ENCODE measurements at places on chromosomes 16 and 17. TPM values are rescaled to one million over a fixed set of nuclear protein-coding genes. Genes with fewer than 3 reads are reported as not detected.

DNA sequence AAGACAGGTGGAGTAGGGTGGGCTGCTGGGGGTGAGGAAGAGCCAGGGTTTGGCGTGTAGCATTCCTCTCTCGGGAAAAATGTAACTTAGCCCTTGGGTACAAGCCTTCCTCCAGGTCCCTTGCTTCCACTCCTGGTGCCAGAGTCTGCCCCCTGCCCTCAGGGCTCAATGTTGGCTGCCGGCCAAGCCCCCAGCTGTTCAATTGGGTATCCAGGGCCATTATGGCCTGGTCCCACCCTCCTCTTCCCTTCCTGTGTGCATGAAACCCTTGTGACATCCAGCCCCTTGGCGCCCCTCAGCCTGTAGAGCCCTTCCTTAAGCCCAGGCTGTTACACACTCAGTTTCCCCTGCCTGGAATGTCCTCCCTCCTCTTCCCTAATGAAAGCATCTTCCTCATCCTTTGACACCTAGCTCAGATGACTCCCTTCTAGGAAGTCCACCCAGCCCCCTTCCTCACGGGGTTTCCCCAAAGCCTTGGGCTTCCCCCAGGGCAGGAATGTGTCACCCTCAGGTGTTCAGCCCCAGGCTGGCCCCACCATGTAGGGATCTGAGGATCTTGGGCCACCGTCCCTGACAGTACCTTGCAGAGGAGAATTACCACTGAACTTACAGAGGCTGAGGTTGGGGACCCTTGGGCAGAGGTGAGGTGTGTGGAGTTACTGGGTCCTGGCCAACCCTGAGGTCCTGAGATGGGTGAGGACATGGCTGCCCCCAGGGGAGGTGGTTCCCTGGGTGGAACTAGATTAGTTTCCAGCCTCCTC is 30.0 kb downstream of the B9D1 start:
- no peak for DNase-seq

DNA sequence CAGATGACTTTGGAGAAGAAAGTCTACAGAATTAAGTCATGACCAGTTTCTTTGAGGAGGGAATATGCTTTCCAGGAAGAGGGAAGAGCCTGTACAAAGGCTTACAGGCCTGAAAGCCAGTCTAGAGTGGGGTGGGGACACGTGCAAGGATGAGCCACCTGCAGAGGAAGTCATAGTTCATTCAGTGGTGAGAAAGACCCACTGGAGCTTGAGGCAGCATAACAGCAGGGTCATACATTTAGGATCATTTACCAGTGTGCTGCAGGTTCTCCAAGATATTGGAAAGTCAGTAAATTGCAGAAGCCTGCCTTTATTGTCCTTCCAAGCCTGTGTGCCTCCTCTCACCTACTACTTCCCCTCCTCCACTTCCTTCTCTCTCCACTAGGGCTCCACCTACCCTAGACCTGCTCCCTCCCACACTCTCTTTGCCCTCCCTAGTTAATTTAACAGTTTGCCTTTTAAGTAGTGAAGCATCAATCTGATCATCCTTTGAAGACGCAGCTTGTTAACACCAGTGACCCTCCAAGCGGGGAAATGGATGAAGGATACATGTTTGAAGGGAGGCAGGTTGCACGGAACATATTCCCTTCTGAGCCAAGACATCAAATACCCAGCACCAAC is 40.2 kb downstream of the CDRT15 start:
- DNase-seq = no peak

GRCh38 chr17:17132746-17133145 is 73.4 kb downstream of the PLD6 start:
- no peak for DNase-seq

DNA sequence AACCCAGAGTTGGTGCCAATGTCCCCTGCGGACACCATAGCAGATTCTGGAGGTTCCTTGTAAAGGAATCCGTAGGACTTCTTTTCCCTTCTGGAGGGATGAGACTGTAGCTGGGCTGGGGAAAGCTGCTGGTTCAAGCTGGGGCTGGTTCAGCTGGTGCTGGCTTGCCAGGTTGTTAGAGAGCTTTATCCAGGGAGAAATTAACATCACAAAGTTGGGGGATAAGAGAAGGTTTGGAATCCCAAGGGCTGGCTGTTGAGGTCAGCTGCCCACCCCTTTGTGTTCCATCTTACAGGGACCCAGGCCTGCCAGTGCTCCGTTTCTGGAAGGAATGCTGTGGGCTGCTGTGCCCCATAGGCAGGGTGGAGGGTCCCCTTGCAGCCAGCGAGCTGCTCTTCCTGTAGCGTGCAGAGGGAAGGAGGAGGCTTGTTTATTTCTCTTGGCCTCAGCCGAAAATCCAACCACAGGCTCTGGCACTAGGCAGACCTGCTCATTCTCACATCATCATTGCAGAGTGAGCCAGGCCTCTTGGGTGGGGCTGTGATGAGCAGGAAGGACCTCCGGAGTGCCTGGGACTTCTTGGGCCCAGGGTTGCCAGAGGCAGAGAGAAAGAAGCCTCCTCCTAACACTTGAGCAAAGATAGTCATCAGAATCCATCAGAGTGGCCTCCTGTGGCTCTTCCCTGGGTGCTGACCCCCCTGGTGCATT is 251.1 kb downstream of the SEC14L1 start:
- DNase-seq = peak; percentile 98

Gene NPIPA8
- not detected for total RNA-seq

Gene OR1A1
- total RNA-seq = not detected
